ENCODE measurements at places on chromosomes 3 and 15.

- DNase-seq, result no peak
These were observed 453.1 kb downstream of the EPHA3 start for GRCh38 chr3:89560568-89560967.

GRCh38 chr3:14524920-14525660 is 15.1 kb downstream of the GRIP2 start:
- no peak for DNase-seq

- DNase-seq, result no peak
These were observed 135.3 kb downstream of the FNDC3B start for GRCh38 chr3:172174513-172175253.

GRCh38 chr3:112230033-112230432 is 64.0 kb downstream of the SLC9C1 start:
- DNase-seq, result no peak

DNA sequence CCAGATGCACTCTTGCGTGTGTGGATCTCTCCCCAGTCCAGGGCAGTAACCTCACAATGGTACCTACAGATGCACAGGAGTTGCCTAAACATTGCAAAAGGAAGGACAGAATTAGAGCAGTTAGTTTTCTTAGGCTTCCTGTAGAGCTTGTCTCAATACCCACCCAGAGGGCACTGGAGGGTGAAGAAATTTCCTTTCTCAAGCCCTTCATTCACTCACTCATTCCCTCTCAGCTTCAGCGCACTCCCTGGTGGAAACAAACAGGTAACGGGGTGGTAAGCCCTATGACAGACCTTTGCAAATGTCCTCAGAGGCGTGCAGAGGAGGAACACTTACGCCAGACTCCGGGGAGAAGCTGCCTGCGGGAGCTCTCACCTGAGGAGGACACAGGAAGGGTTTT is 267.4 kb upstream of the HES1 start:
- no peak for DNase-seq

DNA sequence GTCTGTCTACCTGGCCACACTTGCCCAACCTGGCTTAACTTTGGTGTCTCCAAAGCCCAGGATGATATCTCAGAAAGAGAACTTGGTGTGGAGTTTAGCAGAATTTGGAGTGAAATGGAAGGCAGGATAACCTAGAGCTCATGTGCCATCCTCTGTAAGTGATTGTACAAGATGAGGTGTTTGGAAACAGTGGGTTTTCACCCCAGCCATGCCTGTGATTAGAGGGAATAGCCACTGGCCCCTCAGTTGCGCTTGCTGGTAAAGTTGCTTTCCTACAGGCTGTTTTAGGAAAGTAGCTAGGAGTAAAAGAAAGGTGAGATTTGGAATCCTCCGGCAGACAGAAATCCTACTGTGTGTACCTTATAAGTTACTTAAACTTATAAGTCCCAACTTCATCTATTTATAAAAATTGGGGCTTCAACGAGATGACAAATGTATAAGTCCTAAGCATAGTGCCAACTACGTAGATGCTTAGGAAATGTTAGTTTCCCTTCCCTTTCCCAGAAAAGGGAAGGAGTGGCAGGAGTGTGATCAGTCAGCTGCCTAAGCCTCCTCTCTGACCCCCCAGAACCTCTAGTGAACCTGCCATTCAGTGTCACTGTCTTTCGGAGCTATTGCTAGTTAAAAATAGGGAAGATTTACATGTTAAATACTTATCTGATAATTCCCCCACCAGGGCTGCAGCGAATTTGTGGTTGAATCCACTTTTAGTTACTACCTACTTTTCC is 13.4 kb upstream of the BMF start:
- DNase-seq, result no peak

DNA sequence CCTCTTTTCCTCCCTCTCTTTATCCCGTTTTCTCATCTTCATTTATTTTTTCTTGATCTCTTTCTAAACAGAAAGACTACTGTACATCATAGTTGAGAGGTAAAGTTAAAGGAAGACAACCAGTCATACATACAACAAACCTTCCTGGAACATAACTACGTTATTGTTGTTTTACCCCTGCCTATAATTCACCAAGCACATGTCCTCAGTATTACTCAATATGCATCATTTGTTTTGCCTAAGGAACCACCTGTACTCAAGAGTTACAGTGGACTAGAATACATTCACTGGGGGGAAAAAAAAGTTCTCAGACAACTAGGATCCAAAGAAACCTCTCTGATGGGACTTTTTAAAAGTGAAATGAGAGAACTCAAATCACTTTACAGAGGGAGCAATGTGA is 344.7 kb upstream of the RBMS3 start:
- DNase-seq, result no peak

DNA sequence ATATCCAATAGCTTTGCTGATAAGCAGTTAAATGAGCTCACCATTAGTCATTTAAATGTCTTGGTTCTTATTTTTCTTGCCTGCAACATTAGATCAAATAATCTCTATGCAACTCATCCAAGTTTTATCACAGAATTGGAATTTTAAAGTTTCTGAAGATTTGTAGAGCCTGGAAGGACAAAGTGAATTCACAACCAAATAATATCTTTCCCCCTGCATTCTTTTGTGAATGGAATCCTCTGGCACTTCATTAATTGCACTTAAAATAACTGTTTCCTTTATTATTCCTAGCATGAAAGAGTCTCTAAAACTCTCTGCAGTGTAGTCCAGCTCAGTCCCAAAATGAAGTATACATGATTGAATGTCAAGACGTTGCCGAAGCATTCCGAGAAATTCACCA is 345.6 kb upstream of the TGFBR2 start:
- DNase-seq, result no peak

DNA sequence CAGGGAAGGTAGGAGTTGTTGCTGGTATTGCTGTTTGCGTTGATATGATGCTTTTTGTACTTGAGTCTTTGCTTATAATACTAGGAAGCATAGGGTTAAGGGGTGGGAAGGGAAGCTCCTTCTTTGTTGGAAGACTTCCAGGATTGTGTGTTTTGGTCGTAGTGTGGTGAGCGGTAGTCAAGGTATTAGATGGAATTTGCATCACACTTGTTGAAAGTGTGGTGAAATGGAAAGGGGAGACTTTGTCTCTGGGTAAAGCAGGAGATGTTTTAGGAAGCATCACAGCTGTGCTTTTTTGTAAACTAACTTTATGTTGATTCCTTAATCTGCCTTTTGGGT is 14.9 kb downstream of the IGSF10 start:
- DNase-seq, result no peak

GRCh38 chr15:77541421-77542181 is 91.1 kb downstream of the LINGO1 start:
- DNase-seq, result no peak

DNA sequence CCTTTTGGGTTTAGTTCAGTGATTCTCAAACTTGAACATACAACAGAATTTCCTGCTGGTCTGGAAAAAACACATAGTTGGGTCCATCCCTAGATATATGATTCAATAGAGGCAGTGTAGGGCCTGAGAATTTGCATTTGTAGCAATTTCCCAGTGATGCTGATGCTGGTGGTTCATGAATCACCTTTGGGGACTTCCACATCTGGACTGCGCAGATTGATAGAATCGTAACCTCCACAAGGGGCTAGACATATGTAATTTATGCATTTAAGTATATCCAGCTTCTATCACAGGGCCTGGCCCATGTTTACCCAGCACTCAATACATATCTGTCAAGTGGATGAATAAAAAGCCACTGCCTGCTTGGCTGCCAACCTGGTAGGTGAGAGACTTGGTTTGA is 33.8 kb upstream of the SUCLG2 start:
- no peak for DNase-seq

GRCh38 chr3:108119398-108120104 is 28.7 kb upstream of the CD47 start:
- no peak for DNase-seq

DNA sequence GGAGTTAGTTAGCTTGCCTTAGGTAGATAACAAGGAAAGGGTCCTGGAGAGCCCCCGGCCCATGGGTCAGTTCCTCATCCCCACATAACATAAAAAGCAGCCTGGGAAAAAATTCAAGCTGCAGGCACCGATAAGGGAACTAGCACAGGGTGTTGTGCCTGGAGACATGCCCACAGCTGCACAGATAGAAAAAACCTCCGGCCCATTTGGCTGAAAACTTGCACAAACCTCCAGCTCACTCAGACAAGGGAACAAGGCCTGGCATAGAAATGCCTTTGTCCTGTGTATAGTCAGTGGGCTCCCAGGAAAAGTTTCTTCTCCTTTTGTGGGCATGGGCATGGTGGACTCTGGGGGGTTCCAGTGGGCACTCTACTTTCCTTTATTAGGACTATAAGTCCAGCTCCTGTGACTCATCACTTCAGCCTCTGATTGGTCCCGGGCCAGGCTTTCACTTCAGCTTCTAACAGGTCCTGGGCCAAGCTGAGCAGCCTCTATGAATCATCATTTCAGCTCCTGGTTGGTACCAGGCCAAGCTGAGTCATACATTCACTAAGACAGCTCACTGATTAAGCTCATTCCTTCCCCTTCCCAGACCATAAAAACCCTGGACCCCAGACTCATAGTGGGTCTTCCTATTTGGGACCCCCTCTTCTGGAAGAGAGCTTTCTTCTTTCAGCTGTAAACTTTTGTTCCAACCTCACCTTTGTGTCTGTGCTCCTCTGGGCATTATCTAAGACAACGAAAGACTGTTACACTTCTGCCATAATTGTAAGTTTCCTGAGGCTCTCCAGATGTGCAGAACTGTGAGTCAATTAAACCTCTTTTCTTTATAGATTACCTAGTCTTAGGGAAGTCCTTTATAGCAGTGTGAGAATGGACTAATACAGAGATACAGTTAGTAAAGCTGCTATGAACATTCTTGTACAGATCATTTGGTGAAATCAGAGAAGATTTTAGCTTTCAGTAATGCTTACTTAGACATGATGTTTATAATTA is 348.0 kb upstream of the DPPA4 start:
- DNase-seq, result no peak

DNA sequence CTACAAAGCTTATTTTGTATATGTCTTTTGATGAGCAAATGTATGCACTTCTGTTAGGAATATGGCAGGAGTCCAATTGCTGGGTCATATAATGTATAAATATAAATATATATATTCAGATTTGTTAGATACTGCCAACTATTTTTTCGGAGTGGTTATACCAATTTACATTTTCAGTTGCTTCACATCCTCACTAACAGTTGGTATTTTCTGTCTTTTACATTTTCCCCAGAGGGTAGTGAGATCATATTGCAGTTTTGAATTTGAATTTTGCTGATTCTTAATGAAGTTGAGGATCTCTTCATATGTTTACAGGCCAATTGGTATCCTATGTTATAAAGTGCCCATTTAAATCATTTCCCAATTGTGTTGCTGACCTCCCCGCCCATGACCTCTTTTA is 139.0 kb upstream of the KCNMB2 start:
- DNase-seq, result no peak

GRCh38 chr15:35557544-35557943 is 11.6 kb upstream of the DPH6 start:
- DNase-seq, result no peak

GRCh38 chr3:38026856-38027255 is 2.6 kb downstream of the PLCD1 start:
- DNase-seq, result no peak

GRCh38 chr15:90015749-90016148 is 14.6 kb downstream of the ZNF710 start:
- DNase-seq, result no peak

DNA sequence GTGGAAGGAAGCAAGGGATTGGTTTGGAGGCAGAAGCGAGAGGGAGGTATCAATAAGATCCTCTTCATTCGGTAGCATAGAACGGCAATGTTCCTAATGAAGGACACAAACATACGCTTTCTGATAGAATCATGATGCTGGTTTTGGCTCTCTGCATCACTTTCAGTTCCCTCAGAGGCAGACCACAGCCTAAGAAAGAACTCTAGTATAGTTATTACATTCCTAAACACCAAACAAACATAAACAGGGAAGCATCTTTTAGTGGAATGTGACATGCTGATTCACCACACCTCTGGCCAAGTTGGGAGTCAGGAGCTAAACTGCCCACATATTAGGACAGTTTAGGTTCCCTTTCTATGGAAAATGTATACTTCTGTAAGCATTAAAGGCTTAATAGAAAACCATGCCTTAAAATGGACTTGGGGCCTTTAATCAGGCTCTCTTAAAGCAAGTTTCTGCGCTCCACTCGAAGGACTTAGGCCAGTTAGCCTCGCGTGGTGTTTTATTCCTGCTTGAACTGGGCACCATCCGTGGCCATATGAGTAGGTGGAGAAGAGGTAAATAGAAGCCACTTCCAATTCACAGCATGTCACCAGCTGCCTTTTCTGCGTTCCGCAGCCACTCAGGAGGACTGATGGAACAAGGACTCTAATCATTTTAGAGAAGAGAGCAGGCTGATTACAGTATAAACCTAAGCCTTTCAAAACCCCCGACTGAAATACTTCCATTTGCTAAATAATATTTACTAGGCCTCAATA is 53.7 kb downstream of the CD47 start:
- DNase-seq, result no peak

DNA sequence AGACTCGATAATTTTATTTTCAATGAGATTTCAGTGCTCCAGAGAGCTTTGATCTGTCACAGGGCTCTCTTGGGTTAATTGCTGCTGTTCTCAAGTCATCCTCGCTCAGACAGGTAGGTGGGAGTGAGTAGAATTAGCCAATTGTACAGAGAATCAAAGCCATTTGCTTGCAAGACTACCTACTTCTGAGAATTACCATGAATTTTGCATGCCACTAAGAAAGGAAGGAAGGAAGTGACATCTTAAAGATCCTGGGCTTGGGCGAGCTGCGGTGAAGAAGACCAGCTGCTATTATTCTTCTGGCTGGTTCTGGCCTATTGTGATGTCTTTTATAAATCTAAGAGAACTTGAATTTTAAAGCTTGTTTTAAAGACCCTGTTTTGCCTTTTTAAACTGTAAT is 154.1 kb upstream of the LPP start:
- DNase-seq, result peak; percentile 13
